Thoracic aorta (tissue), 2 donors: ENCODE measurements at places on chromosomes 12 and 14. TPM values are rescaled to one million over a fixed set of nuclear protein-coding genes. Genes with fewer than 3 reads are reported as not detected.

Gene TCL1A
- not detected for total RNA-seq

Gene FOXA1
- total RNA-seq: not detected

Gene ANO2
- 18.5 TPM for total RNA-seq

GRCh38 chr14:57530571-57530970 is 36.9 kb upstream of the CCDC198 start:
- no peak for DNase-seq

GRCh38 chr12:85448548-85449139 is 168.6 kb downstream of the ALX1 start:
- DNase-seq: no peak

DNA sequence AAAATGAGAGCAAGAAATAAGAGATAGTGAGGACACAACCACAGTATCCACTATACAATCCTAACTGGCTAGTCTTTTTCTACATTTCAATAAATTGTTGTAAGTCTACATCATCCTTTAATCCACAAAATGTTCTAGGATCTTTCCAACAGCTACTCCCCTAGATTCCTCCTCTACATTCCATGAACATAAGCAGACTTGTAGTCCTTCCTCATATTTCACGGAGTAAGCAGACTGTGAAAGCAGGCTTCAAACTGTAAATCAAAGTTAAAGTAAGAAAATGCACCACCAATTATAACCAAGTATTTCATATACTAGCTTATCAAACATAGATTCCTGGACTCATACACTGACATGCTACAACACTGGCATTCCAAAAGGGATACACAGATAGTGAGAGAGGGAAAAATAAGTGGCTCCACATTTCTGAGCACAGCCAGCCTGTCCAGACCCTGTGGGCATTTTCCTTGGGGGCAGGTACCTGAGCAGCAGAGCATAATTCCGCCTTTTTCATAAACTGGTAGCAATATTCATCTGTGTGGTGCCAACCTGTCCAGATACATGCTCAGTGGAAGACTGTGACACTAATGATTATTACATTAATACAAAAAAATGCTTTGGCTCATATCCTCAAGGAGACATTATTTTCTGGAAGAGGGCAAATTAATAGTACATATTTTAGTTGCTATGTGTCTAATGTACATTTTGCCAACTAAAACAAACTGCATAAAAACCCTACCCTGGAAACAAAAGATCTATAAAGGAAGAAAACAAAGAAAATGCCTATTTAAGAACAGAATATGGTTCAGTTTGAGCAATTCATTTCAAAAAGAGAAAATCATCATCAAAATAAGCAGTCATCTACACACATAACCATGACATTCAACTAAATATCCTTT is 113.3 kb upstream of the FSCB start:
- no peak for DNase-seq

DNA sequence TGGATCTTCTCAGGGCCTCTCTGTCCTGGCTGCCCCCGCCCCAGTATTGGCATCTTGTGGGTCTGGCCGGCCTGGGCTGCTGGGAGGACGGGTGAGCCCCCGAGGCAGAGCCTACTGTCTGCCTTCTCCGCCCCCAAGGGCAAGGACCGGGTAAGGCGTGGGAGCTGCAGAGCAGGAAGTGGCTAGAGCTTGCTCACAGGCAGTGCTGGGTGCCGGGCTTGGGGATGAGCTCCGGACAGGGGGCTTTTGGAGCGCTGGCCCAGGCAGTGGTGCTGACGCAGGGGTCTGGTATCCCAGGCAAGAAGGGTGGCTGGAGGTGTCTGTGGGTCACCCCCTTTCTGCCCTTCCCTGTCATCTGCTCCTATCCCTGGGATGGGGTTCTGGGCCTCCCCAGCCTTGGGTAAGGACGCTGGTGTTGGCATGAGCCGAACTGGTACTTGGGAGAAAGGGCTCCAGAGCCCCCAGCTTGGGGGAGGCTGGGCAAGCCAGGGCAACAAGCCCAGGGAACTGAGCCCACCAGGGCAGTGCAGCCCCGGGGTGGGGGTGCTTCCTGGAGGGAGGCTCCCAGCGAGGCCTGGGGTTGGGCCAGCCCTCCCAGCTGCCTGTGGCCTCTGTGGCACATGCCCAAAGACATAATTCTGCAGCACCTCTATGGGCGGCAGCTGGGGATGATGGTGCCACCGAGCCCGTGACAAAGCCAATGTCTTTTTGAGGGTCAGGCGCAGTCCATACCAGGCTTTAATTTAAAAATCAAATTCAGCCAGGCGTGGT is 126.3 kb downstream of the KIF26A start:
- DNase-seq: no peak

GRCh38 chr12:45234139-45234865 is 18.4 kb downstream of the ANO6 start:
- no peak for DNase-seq

DNA sequence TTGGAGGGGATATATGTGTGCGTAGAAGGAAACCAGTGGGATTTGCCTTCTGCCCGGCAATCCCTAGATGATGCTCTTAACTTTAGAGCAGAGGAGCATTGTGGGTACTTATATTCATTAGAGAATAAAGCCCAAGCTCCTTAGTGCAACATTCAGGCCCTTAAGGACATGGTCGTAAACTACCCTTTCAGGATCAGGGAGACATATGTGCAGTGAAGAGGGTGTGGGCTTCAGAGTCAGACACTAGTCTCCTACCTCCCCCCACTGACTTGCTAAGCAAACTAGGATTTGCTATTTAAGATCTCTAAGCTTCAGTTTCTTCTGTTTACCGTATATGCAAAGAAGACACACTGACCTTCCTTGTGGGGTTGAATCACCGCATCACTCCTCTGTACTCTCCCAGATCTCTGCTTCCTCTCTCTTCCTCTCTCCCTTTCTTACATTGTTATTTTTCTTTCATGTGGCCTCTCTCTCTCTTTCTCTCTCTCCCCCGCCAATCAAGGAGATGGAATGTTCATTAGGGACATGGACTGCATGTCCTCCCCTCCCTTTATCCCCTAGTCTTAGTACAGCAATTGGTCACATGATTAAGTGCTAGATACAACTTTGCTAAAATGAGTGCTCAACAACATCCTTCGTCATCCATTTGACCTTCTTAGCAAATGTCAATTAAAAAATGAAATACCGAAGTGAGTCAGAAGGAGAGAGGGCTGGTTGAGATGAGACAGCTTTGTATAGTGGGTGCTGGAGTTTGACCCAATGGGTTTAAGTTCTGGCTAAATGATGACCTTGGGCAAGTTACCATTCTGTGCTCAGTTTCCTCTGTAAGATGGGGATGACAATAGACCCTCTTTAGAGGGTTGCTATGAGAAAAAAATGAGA is 91.7 kb downstream of the TMX1 start:
- DNase-seq: no peak

DNA sequence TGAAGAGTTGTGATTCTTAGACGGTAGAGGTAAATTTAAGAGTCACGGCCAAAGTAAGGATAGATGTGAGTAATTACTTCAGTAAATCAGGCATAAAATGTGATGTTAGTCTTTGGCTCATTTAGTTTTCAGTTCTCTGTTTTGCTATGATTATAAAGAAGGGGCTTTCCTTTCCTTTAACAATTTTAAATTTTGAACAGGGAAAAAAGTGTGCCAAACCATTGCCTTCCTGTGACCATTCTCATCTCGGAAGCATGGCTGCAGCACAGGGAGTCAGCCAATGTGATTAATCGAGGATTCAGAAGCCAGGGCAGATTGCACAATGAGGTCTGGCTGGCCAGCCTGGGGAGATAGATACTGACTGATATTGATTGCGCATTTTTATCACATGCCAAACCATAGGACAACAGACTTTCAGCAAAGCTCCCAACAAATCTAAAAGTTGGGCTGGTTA is 480.2 kb upstream of the PRICKLE1 start:
- no peak for DNase-seq

- no peak for DNase-seq
Measured at GRCh38 chr12:72072592-72073212, 134.1 kb downstream of the TPH2 start.

DNA sequence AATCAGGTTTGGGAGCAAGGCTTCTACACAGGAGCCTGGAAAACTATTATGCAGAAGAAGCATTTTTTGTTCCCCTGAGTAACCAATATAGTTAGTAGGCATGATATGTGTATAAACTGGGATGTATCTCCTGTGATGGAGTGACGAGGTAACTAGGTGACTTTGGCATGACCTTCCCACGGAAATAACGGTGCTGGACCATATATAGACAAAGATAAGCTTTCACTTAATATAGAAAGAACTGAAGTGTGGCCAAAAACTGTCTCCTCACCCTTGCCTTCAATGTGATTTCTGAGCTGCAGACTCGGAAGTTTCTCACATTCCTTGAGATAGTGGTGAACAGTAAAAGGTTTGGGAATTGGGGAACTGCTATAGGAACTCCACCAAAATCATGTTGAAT is 185.3 kb downstream of the CACNA1C start:
- DNase-seq: no peak

DNA sequence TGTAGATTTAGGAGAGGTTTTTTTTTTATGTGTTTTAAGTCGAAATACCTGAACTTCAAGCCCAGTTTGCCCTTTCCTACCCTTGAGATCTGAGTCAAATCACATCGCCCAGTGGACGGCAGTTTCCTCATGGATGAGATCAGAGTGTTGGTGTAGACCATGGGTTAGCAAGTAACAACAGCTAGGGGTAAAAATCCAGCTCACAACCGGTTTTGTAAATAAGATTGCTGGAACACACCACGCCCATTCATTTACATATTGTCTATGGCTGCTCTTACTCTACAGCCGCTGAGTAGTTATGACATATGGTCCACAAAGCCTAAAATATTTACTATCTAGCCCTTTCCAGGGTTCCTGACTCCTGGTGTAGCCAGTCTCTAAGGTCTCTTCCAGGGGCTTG is 158.5 kb upstream of the PLEKHG7 start:
- DNase-seq: no peak

Gene INSM2
- not detected for total RNA-seq

Gene PZP
- not detected for total RNA-seq

GRCh38 chr12:63845726-63846125 is 1.2 kb downstream of the SRGAP1 start:
- no peak for DNase-seq

DNA sequence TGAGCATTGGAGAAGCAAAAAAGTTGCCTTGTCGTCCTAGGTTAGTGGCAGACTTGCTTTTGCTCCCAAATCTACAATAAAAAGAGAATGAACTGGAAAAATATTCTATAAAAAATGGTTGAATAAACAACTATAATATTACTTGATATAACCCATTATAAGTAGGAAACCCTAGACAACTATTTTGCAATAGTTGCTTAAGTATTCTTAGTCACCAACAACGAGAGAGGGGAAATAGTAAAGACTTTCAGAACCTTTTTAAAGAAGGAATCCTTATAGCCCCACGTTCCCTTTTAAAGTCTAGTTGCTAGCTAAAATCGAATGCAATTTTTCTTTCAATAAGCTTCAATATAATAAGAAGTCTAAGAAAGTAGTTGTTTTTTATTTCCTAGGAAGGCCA is 17.5 kb downstream of the AQP6 start:
- no peak for DNase-seq

Gene KRT73
- not detected for total RNA-seq

- no peak for DNase-seq
Measured at GRCh38 chr14:34433957-34434356, 28.1 kb downstream of the SPTSSA start.

Gene RNASE11
- total RNA-seq: not detected

DNA sequence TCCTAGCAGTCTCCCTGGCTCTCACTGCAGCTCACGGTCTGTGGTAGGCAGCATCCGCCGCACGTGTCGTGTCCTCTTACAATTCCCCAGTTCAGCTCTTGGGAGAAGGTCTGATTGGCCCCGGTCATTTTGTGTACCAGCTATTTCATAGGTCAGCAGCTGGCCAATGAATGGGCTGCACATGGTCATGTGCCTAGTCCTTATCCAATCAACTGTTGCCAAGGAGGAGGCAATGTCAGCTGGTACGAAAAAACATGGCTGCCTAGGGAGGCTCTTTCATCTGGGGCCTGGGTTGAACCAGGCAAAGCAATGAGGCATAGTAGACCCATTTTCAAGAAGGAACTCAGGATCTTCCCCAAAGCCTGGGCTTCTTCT is 46.1 kb downstream of the RNFT2 start:
- DNase-seq: no peak

Gene C12orf50
- not detected for total RNA-seq

- DNase-seq: no peak
Measured at GRCh38 chr14:96390965-96391292, 999 bp upstream of the AK7 start.

DNA sequence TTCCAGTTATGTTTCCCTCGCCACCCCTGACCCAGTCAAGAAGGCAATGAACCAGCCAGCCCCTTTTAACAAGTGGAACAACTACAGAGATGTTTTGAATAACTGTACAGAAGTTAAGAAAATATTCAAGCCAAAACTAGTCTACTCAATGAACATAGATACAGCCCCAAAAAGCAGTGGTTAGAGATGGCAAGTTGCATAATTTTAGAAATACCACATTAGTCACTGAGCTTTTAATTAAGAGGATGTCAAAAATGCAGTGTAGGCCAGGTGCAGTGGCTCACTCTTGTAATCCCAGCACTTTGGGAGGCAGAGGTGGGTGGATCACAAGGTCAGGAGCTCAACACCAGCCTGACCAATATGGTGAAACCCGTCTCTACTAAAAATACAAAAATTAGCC is 27.2 kb downstream of the PROX2 start:
- no peak for DNase-seq

Gene ANKRD33
- not detected for total RNA-seq

Gene DLK1
- total RNA-seq: not detected

Gene KRT80
- total RNA-seq: 0.21 TPM

GRCh38 chr12:53174881-53175491 is 5.5 kb upstream of the ZNF740 start:
- DNase-seq: no peak

- DNase-seq: no peak
Measured at GRCh38 chr12:123494124-123494851, 36.3 kb downstream of the SNRNP35 start.
